Endodermal cell (in vitro differentiated cells): ENCODE measurements at places on chromosomes 6 and 20.

GRCh38 chr6:4873928-4874327 lies 97.7 kb downstream of the CDYL start:
- no peak for DNase-seq

DNA sequence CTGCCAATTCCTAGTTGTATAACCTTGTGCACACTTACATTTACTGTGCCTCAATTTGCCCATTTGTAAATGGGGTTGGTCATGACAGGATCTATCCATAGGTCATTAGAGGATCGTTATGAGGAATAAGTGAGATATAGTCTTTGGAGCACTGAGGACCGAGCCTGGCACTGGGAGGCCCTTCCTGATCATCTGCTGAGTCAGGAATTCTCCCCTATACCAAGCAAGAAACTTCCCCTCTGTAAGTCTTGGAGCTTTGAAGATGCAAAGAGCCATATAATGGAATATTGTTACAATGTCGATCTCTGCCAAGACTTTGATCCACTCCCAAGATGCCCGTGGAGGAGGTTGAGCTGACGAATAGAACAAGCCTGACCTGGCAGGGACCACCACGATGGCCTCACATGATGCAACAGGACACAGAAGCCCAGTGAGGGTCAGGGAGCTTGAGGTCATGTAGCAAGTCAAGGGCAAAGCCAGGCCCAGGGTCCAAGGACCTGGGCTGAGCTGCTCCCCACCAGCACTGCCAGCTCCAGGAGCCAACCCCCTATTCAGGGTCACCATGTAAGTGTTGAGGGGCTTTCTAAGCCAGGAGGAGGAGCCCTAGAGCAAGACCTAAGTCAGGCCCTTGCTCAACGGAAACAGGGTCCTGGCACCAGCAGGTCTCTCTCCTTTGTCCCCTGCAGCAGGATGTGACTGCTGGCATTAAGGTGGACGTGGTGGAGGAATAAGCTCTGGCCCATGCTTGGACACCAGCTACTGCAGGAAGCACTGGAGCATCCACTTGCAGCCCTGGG lies 16.7 kb downstream of the PDRG1 start:
- peak; percentile 80 for DNase-seq

DNA sequence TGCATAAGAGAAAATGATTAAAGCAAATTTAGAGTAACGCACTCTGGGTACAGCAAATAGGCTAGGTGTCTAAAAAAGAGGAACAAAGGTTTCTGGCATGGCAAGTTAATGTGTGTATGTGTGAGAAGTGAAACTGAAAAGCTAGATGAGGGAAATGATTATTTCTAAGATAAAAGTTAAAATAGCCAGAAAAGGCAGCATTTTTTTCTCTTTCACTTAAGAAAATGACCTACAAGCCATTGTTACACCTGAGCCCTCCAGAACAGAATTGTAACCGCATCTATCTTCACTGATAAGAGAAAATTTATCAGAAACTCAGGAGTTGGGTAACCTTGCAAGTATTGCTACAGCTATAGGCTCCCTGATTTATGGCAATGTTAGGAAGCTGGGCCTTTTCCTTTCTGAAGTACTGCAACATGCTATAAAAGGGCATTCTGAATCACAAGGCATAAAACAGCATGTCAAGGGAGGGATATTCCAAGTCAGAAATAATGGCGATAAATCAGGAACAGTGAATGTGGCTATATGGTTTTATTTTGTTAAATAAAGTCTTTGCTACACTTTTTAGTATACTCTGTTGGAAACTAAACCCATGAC lies 395.3 kb downstream of the TBC1D32 start:
- no peak for DNase-seq

DNA sequence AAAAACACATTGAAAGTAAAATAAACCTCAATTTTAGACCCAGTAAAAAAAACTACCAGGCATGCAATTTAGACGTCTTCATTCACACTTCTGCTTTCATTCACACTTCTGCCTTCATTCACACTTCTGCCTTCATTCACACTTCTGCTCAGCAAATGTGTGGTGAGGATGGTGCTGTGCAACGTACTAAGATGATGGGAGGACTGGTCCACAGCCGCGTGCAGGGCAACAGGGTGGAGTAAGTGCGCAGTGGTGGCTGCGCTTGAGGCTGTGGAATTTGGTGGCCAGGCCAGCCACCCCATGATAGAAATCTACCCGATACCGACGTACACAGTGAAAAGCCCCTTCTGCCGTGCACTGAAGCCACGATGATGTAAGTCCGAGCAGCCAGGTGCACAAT lies 114.3 kb upstream of the CD93 start:
- DNase-seq = no peak

DNA sequence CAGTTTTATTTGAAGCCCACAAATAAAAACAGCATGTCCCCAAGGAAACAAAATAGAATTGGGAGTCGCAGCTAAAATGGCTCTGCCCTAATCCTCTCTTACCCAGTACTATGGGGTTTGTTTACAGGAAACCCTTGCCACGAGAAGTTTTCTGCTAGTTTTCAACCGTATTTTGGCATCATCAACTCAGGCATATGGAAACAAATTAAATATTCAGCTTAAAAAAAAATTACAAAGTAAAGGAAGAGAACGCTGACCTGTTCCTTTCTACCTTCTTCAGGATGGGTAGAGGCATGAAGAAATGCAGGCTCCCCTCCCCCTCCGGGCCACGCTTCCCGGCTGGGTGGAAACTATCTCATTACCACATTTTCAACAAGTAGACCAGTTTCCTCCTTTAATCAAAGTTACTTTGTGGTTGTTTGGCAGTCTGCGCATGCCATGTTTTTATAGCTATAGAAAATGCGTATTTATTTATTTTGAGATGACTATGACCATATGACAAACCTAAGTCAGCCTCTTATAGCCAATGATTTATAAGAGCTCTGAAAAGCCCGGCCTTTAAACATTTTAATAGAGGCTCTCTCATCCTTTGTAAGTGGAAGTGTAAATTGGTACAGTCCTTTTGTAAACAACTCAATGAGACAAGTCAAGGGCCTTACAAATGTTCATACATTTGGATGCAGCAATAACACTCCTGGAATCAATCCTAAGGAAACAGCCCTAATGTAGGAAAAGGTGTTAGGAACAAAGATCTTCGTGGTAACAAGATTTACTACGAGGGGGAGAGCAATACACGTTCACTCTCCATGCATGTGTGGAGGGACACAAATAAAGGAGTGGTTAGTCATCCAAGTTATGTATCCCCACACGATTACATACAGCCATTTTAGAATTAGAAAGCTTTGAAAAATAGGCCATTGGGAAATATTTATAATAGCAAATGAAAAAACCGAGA lies 16.1 kb upstream of the ZNF217 start:
- peak; percentile 83 for DNase-seq

DNA sequence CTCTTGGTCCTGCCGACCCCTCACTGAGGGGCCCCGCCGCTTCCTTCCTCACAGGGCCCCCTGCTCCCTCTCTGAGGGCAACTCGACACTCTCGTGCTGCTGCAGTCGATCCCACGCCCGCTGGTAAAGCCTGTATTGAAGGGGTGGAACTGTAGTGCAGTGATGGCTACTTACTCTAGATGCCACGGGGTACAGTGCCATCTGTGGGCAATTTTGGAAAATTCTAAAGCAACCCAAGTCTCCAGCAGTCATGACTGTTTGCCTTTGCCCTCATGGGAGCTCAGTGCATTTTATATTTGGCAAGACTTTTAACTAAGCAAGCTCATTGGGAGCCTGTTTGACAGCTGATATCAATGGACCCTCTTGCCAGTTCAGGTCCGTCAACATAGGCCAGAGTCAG lies 6.5 kb upstream of the C6orf136 start:
- DNase-seq = no peak

DNA sequence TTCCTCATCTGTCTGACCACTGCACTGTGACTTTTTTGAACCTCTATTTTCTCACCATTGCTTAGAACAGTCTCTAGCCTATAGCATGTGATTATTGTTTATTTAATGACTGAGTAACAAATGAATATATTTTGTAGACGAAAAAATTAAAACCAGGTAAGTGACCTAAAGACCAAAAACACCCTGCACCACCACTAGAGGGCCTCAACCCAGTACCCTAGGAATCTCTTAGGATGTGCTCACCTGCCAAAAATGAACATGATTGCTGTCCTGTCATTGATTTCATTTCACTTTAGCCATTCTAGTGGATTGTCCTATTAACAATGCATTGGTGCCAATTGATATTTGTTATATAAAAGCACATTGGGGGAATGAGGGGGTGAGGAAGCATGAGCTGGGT lies 199.1 kb downstream of the COL9A1 start:
- no peak for DNase-seq

DNA sequence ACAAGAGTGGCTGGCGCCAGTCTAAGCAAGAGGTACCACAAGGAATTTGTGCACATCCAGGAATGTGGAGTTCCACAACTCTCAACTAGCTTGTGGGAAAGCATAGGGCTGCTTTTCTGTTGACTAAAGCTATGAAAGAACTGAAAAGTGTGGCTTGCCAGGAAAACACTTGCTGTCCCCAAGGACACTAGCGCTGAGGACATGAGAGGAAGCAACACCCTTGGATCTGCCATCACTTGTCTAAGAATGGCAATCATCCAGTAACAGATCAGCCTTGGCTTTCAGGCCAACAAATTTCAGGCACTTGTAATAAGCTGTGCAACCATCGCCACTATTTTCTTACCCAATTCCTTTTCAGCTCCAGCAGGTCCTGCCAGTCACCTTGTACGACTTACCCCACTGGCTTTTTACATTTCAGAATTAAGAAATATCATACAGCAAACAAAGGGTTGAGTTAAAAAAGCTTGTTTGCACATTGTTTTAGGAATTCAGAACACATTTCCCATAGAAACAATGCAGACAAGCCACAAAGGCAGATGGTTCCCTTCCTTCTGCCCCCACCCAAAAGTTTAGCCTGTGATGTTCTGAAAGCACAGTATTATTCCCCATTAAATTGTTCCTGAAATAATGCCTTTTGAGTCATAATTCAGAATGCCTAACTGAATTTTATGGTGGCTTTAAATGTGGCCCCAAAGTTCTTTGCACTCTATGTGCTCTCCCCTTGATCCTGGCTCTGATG lies 57.9 kb upstream of the SSTR4 start:
- DNase-seq = peak; percentile 19

- DNase-seq = no peak
Measured at GRCh38 chr6:99099243-99099642, 151.5 kb upstream of the FBXL4 start.

DNA sequence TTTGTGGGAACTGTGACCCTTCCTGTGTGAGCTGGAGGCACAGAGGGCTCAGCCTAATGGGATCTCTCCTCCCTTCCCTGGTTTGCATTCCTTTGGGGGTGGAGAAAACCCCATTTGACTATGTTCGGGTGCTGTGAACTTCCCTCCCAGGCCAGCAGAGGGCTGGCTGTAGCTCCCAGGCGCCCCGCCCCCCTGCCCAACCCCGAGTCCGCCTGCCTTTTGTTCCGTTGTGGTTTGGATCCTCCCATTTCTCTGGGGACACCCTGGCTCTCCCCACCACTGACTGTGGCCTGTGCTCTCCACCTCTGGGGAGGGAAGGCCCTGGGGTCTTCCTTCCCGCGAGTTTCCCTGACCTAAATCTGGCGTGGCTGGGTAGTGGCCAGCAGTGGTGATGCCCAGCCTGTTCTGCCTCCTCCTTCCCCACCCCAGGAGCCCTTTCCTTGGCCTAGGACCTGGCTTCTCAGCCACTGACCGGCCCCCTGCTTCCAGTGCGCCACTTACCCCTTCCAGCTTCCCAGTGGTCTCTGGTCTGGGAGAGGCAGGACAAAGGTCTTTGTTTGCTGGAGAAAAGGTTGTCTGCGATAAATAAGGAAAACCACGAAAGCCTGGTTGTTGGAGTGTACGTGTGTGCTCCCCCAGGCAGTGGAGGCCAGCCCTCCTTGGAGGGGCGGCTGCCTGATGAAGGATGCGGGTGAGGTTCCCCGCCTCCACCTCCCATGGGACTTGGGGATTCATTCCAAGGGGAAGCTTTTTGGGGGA lies 4.9 kb downstream of the VEGFA start:
- DNase-seq = peak; percentile 92

GRCh38 chr6:84137051-84137375 lies 90.4 kb downstream of the CEP162 start:
- DNase-seq = no peak

- no peak for DNase-seq
Measured at GRCh38 chr20:54606380-54606779, 131.0 kb downstream of the DOK5 start.

DNA sequence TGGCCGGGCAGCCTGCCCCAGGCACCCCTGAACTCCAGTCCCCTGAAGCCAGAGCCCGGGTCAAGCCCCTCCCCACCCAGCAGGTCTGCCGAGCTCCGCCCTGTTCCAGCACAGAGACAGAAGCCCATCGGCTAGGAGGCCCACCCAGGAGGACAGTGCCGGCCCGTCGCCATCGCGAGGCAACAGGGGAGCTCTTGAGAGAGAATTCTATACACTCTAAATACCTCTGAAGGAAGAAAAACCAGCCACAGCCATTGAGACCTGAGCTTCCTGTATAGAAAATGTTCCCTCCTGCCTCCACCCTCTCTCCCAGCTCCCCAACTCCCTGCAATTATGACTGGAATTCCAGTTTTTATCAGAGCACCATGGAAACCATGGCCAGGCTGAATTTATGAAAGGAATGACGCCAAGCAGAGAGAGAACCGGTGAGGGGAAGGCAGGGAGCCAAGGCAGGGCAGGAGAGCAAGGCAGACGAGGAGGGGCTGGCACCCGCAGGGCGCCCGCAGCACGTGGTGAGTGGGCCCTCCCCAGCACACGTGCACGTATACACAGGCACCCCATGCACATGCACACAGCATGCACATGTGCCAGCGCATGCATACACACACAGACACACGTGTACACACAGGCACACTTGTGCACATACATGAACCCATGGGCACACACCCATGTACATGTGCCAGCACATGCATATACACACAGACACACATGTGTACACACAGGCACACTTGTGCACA lies 27.6 kb upstream of the MRGBP start:
- no peak for DNase-seq

DNA sequence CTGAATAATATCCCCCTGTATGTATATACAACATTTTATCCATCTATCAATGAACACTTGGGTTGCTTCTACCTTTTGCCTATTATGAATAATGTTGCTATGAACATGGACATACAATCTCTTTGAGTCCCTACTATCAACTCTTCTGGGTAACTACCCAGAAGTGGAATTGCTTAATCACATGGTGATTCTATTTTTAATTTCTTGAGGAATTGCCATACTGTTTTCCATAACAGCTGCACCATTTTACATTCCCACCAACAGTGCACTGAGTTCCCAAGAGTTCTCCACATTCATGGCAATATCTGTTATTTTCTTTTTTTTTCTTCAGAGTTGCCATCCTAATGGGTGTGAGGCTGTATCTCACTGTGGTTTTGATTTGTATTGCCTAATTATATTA lies 88.3 kb downstream of the ZHX3 start:
- DNase-seq = no peak

DNA sequence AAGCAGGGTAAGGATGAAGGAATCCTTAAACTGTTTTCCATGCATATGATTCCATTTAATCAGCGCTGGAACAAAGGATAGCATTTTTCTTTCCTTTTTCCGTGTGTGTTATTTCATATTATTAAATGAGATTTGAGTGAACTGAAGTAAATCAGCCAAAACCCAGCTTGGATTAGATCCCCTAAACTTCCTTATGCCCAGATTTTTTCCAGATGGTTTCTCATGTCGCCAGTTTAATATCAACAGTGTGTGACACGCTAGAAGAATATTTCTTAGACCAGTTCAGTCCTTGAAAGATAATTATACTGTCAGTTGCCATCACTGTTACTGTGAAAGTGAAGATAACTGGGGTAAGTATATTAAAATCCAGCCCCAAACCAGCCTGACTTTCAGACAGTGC lies 1009.4 kb downstream of the KIF16B start:
- DNase-seq = no peak
